Cardiac septum (tissue), 1 donor: ENCODE measurements at places on chromosomes 2 and 18. TPM values are rescaled to one million over a fixed set of nuclear protein-coding genes. Genes with fewer than 3 reads are reported as not detected.

OR6B2 gene
- not detected for total RNA-seq

PLGLB1 gene
- 3.2 TPM for total RNA-seq

DNA sequence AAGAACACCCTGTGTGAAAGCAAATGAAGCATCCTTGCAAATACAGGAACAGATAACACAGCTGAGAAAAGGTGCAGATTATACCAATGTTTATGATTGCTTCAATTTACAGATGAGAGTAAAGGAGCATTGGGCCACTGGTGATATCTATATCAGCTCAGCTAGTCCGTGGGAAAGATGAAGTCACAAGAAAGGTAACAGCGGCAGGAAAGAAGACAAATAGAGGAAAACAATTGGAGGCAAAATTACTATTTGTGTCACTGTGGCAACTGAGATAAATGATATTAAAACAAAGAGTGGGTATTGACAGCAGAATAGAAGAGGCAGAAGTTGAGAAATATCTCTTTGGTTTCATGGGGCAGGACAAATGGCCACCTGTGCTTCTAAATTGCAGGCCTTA is 121.2 kb upstream of the CAVIN2 start:
- DNase-seq = no peak

- no peak for DNase-seq
Observed at GRCh38 chr18:32372381-32373061, 98.2 kb downstream of the GAREM1 start.

DNA sequence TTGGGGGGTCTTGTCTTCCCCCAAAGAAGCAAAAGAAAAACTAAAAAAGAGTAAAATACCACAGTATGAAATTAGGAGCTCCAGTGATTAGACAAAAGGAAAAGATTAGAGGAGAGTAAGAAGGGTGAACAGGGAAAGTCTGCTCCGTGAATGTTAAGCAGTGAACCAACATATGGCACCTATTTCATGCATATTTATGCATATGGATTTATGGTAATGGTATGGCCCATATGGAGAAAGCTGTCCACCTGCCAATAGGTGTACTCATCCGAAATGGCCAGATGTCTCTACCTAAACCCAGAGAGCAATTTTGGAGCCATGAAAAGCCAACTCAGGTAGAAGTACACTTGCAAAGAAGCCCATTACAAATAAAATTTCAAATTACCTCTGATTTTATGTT is 404.0 kb upstream of the RAB6C start:
- no peak for DNase-seq
